ENCODE measurements at places on chromosomes 3 and 15.

GRCh38 chr3:10002951-10003350 is 16.3 kb upstream of the EMC3 start:
- DNase-seq: peak; percentile 21

DNA sequence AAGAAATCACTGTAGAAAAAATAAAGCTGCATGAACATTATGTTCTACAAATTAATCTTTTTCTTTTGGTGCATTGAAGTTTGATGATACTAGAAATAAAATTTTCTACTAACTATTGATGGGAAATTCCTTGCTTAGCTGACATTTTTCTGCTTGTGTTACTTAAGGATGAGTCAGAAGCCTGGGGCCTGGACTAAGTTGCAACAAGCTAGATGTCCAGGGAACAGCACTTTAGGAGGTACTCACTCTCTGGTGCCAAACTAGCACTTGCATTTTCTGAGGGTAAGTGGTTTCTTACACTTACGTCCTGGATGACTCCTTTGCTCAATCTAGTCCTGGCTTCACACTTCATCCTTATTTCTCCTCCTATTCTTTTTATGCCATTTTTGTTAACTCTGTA is 945.1 kb downstream of the IGSF11 start:
- no peak for DNase-seq

DNA sequence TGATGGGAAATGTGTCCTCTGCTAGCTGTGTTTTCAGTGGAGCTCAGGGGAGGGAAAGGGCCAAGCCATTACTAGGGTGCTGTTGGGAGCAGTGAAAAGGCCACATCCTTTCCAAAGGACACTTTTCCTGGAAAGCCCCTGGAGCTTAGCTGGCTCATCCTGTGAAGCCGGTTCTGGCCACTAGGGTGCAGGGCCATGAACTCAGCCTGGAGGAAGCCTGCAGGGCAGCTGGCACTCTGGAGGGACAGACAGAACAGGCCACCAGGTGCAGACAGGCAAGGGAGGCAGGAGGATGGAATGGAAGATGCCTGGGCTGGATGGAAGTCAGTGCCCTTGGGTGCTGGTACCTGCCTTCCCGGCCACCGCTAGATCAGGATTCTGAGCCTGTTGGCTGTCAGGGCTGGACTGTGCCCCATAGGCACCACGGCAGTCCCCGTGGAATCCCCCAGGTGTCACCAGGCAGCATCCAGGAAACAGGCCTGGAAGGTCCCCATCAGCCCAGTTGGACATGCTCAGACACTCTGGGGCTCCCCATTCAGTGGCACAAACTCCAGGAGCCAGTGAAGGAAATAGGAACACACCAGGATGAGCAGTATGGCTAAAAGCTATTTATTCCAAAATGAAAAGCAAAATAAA is 76.2 kb upstream of the C2CD4B start:
- DNase-seq: no peak

DNA sequence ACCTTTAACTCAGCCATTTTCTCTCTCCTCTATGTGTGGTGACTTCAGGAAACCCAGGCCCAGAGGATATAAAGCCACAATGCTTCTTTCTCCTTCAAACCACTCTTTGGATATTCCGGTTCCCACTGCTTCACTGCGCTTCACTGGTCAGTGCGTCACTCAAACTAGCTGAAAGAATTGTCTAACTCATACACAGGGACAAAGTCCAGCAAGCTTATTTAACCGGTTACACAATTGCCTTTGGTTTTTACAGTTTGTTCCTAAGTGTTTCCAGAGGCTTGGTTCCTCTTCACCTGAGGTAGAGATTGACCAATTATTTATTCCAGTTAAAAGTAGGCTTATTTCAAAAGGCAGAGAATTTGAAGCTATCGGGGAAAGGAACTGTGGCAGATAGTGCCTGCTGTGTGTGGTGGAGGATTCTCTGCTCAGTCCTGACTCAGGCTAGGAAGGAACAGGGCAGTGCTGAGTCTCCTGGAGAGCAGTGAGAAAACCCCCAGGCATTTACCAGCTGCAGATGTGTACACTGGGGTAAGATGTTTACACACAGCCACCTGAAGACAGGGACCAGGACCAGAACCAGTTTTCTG is at the start of gene HGD:
HGD (minus strand) TSS at position 145 of the 587 bp plus-strand sequence; CDS start at position 17, 128 bp downstream.
- DNase-seq: no peak

- no peak for DNase-seq
Observed at GRCh38 chr3:134477938-134478337, 7.8 kb downstream of the ANAPC13 start.

- no peak for DNase-seq
Observed at GRCh38 chr3:155112661-155113389, 32.7 kb downstream of the MME start.

DNA sequence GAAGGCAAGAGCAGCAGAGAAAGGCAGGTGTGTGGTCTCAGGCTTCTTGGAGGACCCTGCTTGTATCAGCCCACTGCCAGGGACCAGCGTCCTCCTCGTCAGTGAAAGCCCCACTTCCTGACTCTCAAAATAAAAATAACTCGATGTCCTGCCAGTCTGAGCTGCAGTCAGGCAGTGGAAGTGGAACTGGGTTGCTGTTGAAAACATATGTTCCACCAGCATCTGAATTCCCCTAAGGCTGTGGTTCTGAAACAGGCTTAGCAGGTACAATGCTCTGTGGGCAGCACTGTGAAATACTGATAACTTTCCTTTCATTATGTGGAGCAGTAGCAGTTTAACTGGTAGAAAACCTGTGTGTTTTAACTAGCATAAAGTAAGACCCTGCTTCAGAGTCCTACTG is 121.6 kb upstream of the EIF1B start:
- DNase-seq: no peak

- DNase-seq: no peak
Observed at GRCh38 chr3:177056927-177057326, 140.4 kb downstream of the TBL1XR1 start.

- DNase-seq: no peak
Observed at GRCh38 chr3:54994111-54994513, 66.3 kb upstream of the LRTM1 start.

GRCh38 chr3:81451140-81451539 is 310.3 kb downstream of the GBE1 start:
- no peak for DNase-seq

- no peak for DNase-seq
Observed at GRCh38 chr3:183189641-183190040, 27.1 kb upstream of the LAMP3 start.

All from right lobe of liver (tissue), 6 donors.